Epithelial cell of prostate (primary cell): ENCODE measurements at places on chromosomes 6 and 20.

GRCh38 chr6:74607934-74608333 lies 597.9 kb downstream of the COL12A1 start:
- DNase-seq = no peak

- no peak for DNase-seq
Measured at GRCh38 chr6:99288668-99289067, 60.8 kb downstream of the FAXC start.

- no peak for DNase-seq
Measured at GRCh38 chr6:118810420-118811027, 83.4 kb upstream of the ASF1A start.

GRCh38 chr6:27494987-27495385 lies 22.1 kb upstream of the ZNF184 start:
- DNase-seq = no peak

DNA sequence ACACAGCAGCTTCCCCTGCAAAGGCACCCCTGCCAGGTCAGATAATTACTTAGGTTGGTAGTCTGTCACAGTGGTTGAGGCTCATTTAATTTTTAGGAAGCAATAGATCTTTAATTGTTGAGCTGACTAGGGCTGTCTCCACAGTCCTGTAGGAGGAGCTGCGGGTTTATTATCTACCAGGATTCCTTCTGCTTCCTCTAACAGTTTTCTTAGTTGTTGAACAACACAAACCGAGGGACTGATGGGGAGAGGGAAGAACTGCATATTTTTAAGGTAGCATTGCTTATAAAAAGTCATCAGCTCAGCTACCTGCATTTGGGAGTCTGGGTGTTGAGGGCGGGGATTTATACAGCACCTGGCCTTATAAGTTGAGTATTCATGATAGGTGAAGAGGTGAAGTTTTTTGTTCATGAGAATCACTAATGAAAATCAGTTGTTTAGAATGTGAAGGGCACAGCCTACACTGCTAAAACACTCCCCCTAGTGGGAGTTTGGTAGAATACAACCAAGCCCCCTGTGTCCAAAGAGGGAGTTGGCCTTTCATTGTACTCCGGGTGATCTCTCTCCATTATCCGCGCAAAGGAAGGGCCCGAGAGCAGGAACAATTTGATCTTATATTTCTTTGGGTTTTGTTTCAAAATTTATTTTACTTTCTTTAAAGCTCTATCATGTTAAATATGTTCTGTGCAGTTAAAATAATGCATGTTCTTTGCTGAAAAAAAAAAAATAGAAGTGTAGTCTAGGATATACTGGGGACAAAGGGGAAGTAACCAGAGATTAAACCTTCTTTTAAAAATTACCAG lies 69.6 kb downstream of the SSR1 start:
- DNase-seq = no peak

DNA sequence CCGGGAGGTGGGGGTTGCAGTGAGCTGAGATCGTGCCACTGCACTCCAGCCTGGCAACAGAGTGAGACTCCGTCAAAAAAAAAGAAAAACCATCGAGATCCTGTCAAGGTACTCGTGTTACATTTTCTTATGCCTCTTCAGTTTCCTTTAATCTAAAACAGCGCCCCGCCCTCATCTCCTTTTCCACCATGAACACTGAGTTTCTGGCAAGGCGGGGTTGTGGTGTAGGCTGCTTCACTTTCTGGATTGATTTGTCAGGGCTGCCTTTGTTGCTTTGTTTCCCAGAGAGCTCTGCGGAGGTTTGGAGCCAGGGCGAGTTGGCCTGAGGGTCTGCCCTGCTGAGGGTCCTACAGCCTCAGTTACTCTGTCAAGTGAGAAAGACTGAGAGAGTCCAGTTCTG lies 8.9 kb downstream of the ITPR3 start:
- no peak for DNase-seq

GRCh38 chr6:98946266-98946878 lies 1.4 kb downstream of the FBXL4 start:
- no peak for DNase-seq

DNA sequence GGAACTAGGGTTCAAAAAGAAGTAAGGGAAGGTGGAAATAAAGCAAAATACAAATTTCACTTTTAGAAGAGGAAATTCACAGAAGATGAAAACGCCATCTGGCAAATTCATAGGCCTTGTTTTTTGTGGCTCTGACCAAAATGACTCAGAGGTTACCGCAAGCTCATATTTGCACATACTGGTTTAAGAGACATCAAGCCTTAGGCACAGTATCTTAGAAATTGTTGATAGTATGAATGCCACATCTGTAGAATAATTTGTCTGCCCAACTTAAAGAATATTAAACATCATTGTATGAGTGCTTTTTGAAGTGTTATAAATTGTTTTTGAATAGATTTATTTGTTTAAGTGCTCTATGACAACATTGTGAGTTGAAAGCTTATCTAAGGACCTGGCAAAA lies 10.6 kb downstream of the TAAR1 start:
- DNase-seq = peak; percentile 54

DNA sequence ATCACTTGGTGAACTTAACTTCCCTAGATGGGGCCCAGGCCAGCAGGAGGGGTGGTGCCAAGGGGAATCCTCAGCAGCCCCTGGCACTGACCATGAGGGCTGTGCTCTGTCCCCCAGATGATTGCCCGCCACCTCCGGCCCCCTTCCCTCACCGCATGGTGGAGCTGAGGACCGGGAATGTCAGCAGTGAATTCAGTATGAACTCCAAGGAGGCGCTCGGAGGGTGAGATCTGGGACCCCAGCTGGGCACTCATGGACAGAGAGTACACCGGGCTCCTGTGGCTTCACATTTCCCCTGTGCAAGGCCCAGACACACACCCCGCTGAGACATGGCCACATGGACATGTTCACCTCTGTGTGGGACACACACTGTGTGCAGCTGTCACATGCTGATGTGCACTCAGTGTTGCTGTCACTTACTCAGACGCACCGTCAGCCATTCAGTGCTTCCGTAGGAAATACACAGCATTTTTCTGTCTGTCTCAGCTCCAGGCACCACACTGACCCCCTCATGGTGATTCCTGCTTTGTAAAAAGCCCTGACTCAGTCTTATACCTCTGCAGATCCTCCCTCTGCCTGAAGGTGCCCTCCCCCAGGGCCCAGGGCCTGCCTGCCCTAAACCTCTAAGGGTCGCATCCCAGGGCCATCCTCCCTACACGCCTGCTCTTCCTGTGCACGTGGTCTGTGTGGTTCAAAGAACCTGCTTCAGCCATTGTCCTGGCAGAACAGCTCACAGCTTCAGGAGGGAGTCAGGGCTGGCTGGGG lies 4.4 kb downstream of the MYLK2 start:
- no peak for DNase-seq

DNA sequence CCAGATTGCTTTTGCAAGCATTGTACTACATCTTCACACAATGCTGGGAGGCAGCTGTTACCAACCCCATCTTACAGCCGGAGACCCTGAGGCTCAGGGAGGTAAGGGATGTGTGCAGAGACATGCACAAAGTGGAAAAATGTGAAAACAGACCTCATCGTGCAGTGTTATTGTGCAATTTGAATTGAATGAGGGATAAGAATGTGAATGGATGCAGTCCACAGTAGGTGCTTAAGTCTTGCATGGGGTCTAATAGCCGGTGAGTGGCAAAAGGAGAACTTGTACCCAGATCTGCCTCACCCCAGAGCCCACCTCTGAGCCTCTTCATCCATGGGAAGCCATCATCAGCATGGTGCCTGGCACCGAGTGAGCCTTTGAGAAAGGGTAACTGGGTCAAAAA lies 42.1 kb downstream of the SLC52A3 start:
- DNase-seq = no peak

DNA sequence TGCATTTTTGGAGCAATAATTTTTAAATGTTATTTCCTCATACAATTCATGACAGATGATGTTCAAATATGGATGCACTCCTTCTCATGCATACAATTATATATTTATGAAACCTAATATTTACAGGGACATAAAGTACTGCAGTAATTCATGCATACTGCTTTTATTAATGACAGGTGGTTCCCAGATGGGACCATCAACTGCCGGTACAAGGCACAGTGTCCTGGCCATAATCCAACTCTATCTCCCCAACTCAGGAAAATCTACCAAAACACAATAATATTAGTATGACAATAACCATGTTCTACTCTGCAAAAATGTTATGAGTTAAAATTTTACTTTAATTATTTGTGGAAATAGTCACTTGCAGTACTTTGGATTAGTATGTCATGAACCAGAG lies 77.8 kb downstream of the VIP start:
- no peak for DNase-seq

DNA sequence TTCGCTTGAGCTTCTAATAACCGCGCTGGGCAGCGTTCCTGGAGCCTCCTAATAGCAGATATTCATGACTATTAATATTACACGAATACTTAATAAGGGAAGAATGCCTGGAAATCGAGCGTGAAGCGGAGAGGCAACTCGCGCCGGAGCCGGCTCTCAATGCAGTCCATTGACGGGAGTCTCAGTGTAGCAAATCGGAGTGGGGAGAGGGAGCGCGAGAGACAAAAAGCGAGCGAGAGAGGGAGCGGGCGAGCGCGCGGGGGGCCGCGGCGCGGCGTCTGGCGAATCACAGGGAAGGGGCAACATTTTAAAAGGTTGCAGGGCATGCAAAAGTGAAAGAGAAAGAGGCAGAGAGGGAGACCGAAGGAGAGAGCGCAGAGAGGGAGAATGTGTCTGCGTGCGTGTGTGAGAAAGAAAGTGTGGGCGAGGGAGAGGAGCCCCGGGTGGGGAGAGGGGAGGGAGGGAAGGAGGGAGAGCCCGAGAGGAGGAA lies 2.9 kb downstream of the TFAP2A start:
- DNase-seq = no peak

DNA sequence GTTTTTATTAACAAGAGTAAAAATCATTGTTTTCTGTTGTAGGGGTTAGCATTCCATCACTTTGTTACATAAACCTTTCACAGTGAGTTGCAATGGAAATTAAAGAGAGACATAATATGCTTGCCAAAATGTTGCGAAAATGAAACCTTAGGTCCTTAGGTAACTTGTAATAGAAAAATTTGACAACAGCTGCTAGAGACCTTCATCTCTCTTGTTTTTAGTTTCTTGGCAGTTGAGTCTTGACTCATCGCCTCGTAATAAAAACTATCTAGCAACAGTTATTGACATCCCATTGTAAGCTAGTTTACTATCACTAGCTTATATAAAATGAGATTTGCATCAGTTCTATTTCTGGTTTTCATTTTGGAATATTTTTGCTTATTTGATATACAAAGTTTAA lies 179.0 kb upstream of the MMS22L start:
- no peak for DNase-seq

- DNase-seq = no peak
Measured at GRCh38 chr6:76633259-76633658, 560.8 kb upstream of the IMPG1 start.

DNA sequence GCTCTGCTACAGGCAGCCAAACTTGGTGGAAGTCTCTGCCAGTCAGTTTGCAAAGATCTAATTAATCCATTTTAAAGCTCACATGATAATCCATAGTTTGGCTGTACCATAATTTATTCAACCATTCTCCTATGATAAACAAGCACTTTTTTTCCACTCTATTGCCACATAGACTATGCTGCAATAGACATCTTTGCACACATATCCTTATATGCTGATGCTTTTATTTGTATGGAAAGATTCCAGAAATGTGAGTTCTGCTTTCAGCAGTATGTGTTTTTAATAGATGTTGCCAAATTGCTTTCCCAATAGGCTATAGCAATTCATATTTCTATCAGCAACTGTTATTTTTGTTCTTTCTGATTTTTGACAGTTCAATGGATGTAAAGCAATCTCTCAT lies 628.0 kb downstream of the KIF16B start:
- no peak for DNase-seq

GRCh38 chr6:160996131-160996601 lies 4.6 kb downstream of the MAP3K4 start:
- DNase-seq = no peak

DNA sequence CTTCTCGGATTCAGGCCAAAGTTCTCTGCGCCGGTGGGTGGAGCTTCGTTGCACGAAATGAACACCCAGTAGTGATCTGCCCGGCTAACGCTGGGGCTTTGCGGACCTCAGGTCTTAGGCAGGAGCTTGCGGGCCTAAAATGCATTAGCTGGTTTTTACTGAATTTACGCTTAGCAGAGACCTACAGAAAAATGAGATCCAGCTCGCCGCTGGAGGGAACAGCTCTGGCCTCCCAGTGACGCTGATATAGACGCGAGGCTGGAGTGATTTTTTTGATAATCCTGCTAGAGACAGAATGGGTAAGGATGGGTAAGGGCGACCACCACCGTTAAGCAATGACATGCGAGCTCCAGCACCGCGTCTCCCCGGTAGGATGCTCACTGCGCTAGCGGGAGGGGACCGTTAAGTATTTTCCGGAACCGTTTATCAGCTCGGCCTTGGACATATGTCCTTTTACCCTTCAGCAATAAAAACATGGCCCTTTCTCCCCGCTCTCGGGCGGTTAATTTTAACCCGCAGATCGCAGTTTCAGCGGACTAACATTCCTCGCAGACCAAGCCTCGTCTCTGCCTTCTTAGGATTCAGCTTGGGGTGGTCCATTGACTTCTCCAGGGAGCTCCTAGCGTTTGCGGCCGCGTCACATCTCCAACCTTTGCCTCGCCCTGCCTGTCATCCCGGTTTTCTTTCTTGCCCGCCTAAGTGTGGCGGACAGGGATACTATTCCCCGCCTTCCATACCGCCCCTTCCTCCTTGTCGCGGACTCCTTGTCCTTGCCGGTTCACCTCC lies 109.3 kb downstream of the GPX5 start:
- no peak for DNase-seq

GRCh38 chr20:51337126-51337805 lies 205.3 kb downstream of the NFATC2 start:
- no peak for DNase-seq

- DNase-seq = no peak
Measured at GRCh38 chr6:15887491-15888461, 224.9 kb upstream of the DTNBP1 start.

- no peak for DNase-seq
Measured at GRCh38 chr6:139508576-139508975, 134.1 kb upstream of the CITED2 start.

DNA sequence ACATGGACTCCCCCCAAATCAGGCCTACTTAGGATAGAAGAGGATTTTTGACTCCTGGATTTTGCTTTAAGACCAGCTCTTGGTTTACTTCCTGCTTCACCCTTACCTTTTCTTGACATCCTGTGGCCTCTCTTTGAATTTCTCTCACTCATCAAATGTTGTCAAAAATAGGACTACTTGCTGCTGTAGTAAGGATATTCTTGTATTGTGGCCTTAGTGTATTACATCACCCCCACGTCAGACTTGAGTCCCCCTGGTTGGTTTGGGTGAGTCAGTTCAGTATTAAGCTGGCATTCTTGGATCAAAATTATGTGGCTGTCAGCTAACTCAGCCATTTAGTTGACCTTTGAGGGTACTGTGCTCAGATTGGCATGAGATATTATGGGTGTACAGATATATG lies 1.1 kb downstream of the TPX2 start:
- no peak for DNase-seq

GRCh38 chr6:12602951-12603672 lies 113.5 kb upstream of the PHACTR1 start:
- DNase-seq = no peak

GRCh38 chr6:42933205-42933604 lies 3.9 kb downstream of the CNPY3 start:
- no peak for DNase-seq
